ENCODE measurements at places on chromosomes 4 and X. TPM values are rescaled to one million over a fixed set of nuclear protein-coding genes. Genes with fewer than 3 reads are reported as not detected.

MAMLD1 gene
- total RNA-seq: 4.2 TPM

GIMD1 gene
- not detected for total RNA-seq

SPANXA2 gene
- not detected for total RNA-seq

DNA sequence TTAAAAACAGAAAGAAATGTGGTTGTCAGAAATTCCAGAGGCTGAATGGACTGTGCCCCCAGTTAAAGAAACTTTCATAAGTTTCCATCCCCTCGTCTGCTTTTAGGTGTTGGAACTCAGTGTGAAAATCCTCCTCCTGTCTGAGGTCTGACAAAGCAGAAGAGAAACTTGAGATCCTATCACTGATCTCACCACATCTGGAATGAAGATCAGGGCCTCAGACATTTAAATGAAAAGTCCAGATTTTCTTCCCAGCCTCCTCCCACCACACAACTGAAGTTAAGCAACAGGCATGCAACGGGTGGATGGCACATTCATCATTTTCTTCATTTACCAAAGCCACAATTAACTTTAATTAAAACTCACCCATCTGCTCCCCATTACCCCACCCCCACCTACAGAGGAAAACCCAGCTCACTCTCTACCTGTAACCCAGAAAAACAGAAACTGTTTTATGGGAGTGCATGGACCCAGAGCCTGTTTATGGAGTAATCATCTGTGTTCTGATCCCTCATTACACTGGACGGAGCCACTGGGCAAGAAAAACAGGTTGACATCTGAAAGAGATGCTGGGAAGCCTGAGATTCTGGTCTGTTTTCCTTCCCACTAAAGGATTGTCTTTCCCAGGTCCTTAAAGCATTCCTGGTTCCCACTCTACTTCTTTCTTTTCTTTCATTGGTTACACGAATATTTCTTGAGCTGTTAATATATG is 58.1 kb upstream of the HOPX start:
- no peak for DNase-seq

GRCh38 chr4:160819791-160820190 is 1344.0 kb downstream of the FSTL5 start:
- no peak for DNase-seq

- DNase-seq: no peak
Measured at GRCh38 chr4:169151671-169152070, 119.1 kb downstream of the SH3RF1 start.

- DNase-seq: no peak
Measured at GRCh38 chrX:46693149-46693548, 65.8 kb downstream of the SLC9A7 start.

DNA sequence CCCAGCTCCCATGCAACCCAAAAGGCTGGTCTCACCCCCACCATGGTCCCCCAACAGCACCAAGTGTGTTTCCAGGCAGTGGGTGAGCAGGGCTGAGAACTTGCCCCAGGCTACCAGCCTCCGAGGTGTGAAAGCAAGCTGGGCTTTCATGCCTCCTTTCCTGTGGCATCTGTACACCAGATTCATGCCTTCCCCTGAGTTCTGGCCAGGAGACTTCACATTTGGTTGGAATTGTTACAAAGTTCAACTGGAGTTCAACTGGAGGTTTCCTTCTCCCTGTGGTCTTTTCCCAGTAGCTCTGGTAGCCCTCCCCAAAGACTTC is 77.6 kb upstream of the RAB40AL start:
- DNase-seq: no peak

GRCh38 chr4:102392033-102392744 is 46.9 kb upstream of the SLC39A8 start:
- DNase-seq: no peak

GRCh38 chr4:166972071-166972470 is 262.2 kb downstream of the SPOCK3 start:
- DNase-seq: no peak

- no peak for DNase-seq
Measured at GRCh38 chr4:71188156-71188640, 150.6 kb upstream of the SLC4A4 start.

Data from esophagus muscularis mucosa (tissue), 4 donors.